Left hindlimb (tissue), 1 donor: ENCODE measurements at places on chromosomes 11 and 22.

GRCh38 chr11:70220136-70220535 is 17.0 kb downstream of the FADD start:
- no peak for DNase-seq

GRCh38 chr11:123588117-123588863 is 66.1 kb downstream of the SCN3B start:
- DNase-seq: no peak

DNA sequence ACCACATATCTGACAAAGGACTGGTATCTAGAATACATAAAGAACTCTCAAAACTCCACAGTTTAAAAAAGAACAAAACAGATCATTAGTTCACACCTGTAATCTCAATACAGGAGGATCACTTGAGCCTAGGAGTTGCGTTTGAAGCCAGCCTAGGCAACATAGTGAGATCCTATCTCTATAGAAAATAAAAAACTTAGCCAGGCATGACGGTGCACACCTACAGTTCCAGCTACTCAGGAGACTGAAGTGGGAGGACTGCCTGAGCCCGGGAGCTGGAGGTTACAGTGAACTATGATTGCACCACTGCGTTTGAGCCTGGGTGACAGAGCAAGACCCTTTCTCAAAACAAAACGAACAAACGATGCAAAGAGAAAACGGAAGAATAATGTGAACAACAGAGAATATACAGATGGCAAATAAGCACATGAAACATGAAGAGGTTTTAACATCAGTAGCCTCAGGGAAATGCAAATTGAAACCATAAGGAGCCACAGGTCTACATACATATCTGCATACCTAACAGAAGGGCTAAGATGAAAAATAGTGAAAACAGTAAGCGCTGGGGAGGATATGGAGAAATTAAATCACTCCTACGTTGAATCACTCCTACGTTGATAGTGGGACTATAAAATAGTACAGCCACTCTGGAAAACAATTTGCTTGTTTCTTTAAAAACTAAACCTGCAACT is 70.7 kb downstream of the DGCR2 start:
- no peak for DNase-seq

GRCh38 chr11:77052518-77052917 is 14.3 kb upstream of the CAPN5 start:
- DNase-seq: no peak

GRCh38 chr11:110182886-110183285 is 89.7 kb downstream of the ZC3H12C start:
- no peak for DNase-seq

- DNase-seq: peak; percentile 73
These were observed 2.8 kb upstream of the CCND1 start for GRCh38 chr11:69637941-69638871.

DNA sequence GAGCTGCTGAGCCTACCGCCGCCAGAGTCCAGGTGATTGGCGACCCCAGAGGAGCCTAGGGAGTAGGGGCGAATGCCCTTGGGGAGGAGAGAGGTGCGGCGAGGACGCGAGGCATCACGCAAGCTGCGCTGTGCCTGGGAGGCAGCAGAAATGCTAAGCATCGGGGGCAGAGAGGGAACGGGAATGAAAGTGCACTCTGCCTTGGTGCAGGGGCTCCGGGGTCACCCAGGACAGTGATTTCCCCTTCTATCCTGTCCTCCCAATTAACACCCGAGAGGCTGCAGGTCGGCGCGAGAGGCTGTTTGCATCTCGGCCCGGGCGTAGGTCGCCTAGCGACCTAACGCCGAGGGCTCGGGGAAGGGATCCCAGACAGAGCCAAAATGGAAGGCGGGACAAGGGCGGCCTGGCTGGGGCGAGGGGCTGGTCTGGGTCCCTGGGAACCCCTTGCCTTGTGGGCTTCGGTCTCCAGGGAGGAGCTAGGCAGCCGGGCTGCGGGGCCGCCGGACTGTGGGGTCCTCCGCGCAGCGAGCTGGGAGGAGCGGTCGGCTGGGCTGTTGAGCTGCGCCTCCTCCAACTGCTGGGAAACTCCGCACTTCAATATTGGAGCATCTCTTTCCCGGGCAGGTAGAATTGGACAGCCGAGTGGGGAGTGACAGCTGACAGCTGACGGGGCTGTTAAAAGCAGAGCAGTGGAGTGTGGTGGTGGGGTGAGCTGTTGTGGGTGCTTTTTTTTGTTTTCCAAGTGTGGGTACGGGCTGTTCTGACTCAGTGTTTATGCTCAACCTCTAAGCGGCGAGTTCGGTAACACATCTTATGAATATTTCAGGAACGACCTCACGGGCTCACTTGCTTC is 657 bp downstream of the ELMOD1 start:
- DNase-seq: no peak

DNA sequence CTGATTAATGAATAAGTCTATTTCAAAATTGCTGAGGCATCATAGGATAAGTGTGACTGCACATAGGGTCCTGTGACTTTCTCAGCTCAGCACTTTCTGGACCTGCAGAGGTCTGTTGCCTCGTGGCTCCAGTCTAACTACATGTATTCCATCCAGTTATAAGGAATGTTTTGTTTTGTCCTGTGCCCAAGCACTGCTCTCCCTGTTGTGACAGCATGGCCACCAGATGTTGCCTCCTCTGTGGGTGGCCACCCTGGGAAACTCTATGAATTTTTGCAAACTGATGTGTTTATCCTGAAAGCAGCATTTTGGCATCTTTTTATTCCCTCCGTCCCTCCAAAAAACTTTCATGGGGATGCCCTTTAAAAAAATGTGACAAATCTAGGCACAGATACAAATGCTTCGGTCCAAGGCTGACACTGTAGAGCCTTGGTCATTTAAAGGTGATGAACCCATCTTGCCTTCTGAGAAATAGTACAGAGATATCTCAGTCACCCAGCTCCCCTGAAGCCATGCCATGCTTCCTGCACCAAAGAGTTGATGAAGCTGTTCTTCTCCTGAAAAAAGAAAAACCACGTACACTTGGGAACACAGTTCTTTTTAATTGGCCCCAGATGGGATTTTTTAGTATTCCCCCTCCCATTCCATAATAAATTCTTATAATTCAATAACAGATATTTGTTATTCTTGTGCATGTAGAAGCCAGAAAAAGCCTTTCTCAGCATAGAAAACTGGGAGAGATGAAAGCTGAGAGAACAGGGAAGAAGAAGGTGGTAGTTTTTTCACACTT is 72.6 kb downstream of the CCDC34 start:
- DNase-seq: no peak

DNA sequence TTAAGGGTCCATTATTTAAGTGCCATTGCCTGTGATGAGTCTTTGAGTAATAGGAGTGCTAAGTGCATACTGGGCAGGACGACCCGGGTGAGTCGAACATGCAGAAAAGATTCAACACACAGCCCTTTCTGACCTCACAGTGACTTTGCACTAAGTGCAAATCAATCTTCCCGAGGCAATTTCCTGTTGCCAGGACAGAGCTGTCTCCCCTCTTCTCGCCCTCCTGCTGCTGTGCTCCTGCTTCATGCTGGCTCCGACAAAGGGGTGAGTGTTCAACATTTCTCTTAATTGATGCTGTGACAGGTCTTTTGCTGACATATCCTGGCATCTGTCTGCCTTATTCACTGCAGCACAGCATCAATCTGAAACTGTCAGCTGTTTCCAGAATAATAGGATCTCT is 42.0 kb downstream of the MCHR1 start:
- no peak for DNase-seq
